ENCODE measurements at places on chromosomes 6 and 20. TPM values are rescaled to one million over a fixed set of nuclear protein-coding genes. Genes with fewer than 3 reads are reported as not detected.
A peak's percentile ranks its signal among the peaks of the same experiment; 100 is the strongest.

DNA sequence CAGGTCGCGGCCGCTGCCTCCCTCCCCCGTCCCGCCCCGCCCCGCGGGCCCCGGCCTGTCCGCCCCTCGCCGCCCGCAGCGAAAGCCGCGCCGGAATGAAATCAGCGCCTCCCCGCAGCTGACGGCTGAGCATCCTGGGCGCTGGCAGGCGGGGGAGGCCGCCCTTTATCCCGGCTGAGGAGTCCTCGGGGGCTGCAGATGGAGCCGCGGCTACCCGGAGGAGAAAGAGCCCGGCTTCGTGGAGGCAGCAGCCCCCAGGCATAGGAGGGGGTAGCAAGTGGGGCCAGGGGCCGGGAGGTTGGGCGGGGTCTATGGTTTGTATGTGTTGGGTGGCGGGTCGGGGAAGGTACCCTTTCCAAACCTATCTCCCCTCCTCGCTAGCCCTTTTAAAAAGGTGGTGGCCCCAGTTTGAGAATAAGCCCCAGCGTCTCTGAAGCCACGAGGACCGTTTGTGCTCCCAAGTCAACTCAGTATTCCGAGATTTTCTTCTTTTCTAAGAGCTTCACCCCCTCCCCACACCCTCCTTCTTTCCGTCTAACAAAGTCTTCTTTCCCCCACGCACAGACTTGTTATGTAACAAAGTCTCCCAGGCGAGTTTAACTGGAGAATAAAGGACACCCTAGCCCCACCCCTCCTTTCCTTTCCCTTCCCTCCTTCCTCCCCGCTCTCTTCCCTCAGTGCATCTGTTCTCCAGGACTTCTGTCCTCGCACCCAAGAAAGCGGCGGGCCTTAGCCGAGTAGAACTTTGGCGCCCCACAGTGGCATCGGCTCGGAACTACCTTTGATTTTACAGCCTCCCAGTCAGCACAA, 11.0 kb downstream of the POU3F2 start:
- DNase-seq, result peak; percentile 74

DNA sequence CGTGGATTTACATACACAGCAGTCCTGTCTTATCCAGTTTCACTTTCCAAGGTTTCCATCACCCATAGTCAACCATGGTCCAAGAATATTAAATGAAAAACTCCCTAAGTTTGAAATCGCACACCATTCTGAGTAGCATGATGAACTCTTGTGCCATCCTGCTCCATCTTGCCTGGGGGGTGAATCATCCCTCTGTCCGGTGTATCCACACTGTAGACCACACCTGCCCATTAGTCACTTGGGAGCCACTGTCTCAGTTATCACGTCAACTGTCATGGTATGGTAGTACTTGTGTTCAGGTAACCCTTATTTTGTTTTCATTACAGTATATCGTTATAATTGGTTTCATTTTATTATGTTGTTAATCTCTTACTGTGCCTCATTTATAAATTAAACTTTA, 38.5 kb downstream of the PTGIS start:
- DNase-seq, result no peak

GRCh38 chr6:46032110-46032998, 16.7 kb upstream of the CLIC5 start:
- DNase-seq, result no peak

GRCh38 chr6:36820700-36821580, 18.3 kb downstream of the CPNE5 start:
- DNase-seq, result no peak

- DNase-seq, result no peak
Measured at GRCh38 chr6:116402108-116402937, 31.6 kb downstream of the DSE start.

DNA sequence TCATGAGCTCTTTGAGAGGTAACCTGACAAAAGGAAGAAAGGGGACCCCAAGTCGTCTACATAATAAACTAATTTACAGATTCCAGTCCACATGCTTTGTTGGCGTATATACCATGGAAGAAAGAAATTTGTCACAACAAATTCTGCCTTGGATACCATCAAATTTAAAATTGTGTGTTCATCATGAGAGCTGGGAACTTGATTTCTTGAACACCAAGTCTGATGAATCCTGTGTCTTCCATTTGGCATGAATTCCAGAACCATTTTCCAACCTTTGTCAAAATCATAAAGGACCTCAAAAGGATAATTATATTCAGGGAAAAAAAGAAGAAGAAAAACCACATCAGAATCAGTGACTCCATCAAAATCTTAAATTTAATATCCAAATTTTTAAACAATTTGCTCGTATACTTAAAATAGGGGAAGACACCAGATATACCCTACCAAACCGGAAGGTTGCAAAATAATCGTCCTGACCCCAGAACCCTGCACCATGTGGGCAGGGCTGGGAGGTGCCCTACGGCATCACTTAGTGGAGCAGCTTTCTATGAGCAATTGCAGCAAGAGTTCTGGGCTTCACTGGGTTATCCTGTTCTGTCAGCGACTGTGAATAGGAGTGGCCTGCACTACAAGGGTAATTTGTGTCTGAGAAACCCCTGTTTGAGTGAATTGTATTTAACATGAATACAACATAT, 74.1 kb upstream of the INSM1 start:
- no peak for DNase-seq

DNA sequence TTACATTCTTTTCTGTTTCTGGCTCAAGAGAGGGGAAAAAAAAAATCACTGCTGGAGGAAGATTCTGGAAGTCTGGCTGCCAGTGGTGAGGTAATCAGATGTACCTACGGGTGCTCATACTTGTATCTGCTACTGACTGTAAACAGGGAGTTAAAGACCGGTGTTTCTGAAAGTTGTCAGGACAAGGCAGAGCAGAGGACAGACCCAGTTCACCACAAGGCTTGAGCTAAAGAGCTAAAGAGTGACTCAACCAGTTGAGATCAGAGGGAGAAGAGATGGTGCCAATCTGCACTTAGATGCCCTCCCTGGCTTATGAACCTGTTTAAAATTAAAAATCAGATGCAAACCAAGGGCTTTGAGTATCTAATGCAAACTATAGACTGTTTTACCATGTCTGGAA, 55.4 kb downstream of the CEP162 start:
- no peak for DNase-seq

Gene SMLR1
- not detected for total RNA-seq

GRCh38 chr20:59624401-59624800, 20.1 kb downstream of the PHACTR3 start:
- DNase-seq, result no peak

GRCh38 chr20:35270021-35270902, 7.7 kb downstream of the MMP24OS start:
- DNase-seq, result no peak

GRCh38 chr20:21554376-21554890, 40.6 kb upstream of the NKX2-2 start:
- no peak for DNase-seq

GRCh38 chr6:161373905-161374451, 100.1 kb upstream of the AGPAT4 start:
- DNase-seq, result peak; percentile 82
